Right ventricle myocardium inferior (tissue), 1 donor: ENCODE measurements at places on chromosomes 3 and 15.

DNA sequence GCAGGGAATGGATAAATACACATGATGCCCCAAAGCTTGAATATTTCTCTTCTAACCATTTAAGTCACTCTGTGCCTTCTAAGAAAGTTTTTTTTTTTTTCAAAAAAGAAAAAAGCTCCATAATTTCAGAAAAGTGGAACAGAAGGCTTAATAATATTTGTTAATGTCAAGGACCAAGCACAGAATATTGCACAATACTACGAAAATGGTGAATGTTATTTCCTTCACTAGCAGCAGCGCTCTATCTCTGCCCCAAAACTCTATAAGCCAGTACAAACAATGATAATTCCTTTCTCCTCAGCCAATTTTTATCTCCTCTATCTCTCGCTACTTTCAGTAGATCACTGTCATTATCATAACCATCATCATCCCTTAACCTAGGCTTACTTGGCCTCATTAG lies 72.7 kb downstream of the FEZF2 start:
- no peak for DNase-seq

DNA sequence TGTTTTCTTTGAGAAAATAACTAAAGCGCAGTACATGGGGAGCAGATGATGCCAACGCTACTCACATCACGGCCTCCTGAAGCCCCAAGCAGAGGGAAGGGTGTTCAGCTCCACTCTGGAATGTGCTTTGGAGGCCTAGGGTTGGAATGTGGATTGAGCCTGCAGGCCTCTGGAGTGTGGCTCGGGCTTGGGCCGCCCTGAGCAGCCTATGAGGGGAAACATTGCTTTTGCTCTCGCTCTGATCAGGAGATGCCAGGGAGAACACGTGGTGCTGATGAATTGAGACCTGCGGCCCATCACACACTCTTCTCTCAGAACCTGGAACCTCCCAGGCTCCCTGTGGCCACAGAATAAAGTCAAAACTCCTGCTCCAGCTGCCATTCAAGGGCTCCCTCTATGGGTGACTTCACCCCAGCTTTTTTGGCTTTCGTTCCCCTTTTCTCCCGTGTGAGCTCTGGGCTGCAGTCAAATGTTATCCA lies 23.3 kb downstream of the CCDC13 start:
- no peak for DNase-seq

DNA sequence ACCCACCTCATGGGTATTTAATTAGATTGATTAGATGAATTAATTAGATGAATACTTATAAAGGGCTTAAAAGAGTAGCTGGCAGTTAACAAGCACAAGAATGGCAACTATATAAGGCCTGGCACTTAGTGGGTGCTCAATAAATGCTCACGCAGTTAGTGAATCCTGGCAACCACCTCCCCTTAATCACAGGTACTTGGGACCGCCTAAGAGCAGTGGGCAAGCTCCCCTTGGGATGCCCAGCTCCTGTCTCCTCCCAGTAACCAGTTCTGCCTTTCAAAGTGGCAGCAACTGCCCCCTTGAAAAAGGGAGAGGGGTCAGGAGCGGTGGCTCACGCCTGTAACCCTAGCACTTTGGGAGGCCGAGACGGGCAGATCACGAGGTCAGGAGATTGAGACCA lies 4.6 kb downstream of the LYZL4 start:
- no peak for DNase-seq

- DNase-seq, result no peak
These were observed 313.9 kb upstream of the CCDC54 start for GRCh38 chr3:107063351-107063750.

DNA sequence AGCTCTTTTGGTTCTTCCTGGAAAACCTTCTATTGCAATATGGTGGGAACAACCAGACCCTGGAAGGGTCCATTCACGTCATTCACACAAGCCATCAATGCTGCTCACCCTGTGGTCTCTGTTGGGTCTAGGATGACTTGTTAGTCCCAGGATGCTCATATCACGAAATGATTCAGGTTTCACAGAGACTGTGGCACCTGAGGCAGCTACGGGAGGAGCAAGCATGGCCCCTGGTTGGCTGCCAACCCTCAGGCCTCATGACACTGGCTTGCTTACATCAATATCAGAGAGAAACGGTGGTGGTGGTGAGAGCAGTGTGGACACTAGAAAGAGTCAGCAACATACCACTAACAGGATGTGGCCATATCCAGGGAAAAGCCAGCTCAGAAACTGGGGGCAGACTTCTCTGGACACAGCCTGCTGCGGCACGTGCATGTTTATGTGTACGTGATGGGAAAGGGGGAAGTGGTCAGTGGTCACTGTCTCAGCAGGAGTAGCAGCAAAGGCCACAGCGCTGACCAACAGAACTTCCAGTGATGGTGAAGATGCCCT lies 208.9 kb upstream of the ST8SIA2 start:
- no peak for DNase-seq

DNA sequence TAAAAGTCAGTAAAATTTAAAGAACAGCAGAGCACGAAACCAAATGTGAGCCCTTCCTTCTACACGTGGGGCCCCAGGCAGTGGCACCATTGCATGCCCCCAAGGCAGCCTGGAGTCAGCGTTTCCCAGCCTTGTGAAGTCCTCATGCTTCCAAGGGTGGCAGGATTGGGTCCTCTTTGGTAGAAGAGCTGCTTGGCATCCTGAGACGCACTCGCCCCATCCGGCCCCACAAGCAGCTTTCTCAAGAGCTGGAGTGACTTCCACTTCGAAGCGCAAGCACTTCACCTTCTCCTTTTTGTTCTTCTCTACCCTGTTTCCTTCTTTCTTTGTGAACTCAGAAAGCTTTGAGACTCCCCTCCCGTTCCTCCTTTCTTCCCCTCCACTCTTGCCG lies 34.7 kb downstream of the ZNF710 start:
- DNase-seq, result peak; percentile 85

- DNase-seq, result no peak
These were observed 7.7 kb upstream of the TMC3 start for GRCh38 chr15:81381720-81382119.

DNA sequence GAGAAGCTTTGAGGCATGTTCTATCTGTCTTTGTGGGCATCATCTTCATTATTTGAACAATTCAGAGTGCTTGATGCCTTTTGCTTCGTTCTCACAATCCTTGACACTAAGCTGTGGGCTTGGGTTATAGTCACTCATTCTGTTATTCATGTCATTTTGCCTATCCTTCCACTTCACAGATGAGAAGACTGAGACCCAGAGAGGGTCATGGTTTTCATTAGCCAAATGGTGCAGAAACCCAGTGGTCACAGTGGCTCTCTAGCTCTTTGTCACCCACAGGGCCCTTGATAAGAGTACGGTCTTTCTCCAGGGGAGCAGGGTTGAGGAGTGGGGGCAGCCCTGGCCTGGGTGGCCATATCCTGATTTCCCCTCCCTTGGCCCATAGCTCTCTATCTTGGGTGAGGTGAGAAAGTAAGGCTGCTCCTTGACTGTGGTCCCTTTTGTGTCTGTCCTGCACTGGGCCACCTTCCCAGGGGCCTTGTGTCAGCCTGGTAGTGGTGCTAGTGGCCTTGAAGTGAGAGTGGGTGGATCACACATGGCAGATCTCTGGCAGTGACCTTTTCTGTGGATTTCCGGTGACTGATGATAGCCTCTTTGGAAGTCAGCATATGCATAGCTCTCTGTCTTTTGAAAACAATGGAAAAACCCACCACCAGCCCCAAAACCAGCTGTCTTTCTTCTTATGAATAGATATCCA lies 130.1 kb downstream of the IGF1R start:
- DNase-seq, result no peak

GRCh38 chr3:30135190-30135589 lies 471.2 kb upstream of the TGFBR2 start:
- DNase-seq, result no peak

- no peak for DNase-seq
These were observed 4.3 kb downstream of the CHAC1 start for GRCh38 chr15:40957581-40958051.

GRCh38 chr3:57298041-57298440 lies 5.6 kb upstream of the ASB14 start:
- DNase-seq, result no peak

DNA sequence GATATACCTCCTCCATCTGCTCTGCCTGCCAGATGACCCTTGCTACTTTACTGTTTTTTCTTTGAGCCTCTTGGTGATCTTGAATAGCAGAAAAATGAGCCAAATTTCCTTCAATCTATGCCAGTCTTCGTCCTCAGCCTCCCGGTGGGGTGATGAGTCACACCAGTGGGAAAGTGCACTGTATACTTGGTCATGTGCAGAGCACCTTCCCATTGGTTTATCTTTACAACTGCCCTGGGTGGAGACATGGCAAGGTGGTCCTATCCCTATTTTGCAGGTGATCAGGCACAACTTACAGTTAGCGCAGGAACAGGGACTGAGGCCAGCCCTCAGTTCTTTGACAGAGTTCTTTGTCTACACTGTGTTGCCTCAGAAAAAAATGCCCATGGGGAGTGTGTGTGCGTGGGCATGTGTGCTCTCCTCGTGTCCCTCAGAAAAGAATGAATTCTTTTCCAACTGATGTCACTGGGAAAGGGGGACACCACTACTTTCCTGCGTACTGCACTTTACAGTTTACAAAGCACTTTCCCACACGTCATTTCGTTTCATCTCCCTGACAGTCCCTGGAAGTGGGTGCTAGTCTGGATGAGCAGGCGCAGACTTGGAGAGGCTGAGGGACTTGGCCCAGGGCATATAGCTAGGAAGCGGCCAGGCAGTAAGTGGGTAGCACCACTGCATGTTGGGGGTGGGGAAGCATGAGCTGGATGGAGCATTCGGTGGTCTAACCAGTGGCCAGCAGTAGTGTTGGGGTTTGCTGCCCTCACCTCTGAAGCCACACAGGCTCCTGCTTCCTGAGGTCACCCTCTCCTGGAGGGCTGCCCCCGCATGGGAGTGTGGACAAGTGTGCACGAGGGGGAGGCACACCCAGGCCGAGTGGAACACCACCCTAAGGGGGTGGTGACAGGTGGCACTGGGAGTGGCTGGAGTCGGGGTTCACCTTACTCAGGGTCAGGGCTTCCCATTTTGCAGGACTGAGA lies 24.1 kb downstream of the SMAD3 start:
- DNase-seq, result no peak

DNA sequence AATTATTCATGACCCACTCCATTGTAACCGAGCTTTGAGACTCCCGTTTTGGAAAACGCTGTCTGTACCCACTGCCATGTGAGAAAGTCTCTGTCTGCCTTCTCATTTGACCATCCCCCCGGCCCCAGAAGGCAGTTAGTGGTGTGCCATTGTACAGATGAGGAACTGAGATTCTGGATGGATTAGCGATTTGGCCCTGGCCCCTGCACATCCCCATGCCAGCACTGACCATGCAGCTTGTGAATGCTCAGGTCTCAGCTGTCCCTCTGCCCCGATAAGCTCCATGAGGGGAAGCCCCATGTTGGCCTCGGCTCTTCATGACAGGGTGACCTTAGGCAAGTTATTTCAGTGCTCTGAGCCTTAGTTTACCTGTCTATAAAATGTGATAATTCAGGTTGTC lies 153.0 kb upstream of the SMAD3 start:
- DNase-seq, result no peak
